ENCODE measurements at places on chromosomes 2 and 18.

- no peak for DNase-seq
These were observed 458.0 kb downstream of the CPS1 start for GRCh38 chr2:211014376-211014775.

DNA sequence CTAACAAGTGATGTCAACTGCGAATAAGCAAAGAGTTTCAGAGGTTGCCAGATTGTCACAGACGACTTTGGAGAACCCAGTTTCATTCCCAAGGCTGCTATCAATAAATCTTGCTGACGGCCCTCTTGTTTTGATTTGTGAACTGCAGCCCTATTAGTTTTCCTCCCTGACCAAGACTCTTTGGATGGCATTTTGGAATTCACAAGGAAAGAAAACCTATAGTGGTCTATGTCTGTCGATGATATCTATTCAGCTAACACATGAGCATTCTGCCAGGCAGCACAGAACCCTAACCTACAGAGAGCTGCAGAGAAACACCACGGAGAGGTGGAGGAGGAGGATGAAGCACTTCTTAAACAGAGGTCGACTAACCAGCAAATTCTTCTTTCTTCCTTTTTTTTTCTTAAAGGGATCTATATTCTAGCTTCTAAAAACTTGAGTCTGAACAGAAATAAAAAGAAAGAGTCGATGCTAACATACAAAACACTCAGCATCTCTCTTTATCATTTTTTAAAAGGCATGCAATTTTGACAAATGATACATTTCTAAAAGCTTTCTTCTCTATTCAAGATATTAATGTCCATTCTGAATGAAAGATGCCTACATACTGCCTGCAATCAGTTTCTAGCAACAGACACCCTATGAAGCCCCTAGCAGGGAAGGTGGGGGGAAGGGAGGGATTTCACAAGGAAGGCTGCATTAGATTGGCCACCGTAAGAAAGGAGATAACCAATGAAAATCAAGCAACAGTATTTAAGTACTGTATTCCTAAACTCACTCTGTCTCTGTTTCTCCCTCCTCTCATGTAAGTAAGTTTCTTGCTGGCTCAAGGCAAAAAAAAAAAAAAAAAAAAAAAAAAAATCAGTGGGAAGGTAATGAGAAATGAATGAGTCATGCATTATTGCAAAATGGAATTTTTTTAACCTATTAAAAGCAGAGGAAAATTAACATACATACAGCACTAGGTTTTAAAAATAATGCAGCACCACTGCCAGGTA lies 83.0 kb upstream of the CHRNA1 start:
- DNase-seq = no peak

GRCh38 chr18:59823596-59824195 lies 76.1 kb upstream of the PMAIP1 start:
- peak; percentile 76 for DNase-seq

- no peak for DNase-seq
These were observed 44.0 kb downstream of the METTL8 start for GRCh38 chr2:171389780-171390179.

- DNase-seq = peak; percentile 69
These were observed at the start of gene ATP5F1A for GRCh38 chr18:46097801-46098615. Gene ATP5F1A (minus strand): TSS chr18:46098296. CDS start chr18:46098231, 65 bp downstream.

DNA sequence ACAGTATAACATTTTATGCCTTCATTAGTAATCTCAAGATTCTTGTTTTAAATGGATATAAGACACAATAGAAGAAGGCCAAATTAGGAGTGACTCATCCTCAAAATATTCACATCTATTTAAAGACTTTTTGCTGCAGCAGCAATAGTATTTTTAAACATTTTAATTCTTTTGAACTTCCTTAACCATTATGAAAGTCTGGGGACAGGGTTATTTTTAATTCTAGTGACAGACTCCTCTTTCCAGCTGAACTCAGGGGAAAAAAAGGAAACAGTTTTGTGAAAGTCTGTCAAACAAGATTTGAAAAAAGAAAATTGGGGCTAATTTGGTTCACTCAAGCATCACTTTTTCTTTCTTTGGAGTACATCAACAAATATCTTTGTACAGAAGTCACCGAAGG lies 541.8 kb downstream of the NUP35 start:
- no peak for DNase-seq
